Stimulated activated CD4-positive, alpha-beta T cell treated with anti-CD3 and anti-CD28 coated beads, Interleukin-12 subunit alpha, Interleukin-12 subunit beta, amount 100 ng/mL, for 4 hours (primary cell): ENCODE measurements at places on chromosomes 3 and 15.

DNA sequence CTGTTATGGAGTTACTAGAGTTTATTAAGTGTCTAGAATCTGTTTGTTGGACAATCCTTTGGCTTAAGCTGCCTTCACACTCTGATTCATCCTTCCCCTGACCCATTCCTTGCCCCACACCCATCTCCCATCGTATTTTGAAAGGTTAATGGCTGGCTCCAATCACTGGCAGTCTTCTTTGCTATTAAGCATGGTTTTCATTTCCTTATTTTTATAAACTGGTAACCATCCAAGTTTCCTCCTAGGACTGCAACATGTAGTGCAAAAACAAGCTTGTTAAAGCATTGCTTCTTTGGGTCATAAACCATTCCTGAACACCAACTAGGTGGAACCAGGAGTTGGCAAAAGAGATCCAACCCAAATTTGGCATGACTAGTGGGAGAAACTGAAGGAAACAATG, 148.4 kb downstream of the DTWD1 start:
- DNase-seq = no peak

DNA sequence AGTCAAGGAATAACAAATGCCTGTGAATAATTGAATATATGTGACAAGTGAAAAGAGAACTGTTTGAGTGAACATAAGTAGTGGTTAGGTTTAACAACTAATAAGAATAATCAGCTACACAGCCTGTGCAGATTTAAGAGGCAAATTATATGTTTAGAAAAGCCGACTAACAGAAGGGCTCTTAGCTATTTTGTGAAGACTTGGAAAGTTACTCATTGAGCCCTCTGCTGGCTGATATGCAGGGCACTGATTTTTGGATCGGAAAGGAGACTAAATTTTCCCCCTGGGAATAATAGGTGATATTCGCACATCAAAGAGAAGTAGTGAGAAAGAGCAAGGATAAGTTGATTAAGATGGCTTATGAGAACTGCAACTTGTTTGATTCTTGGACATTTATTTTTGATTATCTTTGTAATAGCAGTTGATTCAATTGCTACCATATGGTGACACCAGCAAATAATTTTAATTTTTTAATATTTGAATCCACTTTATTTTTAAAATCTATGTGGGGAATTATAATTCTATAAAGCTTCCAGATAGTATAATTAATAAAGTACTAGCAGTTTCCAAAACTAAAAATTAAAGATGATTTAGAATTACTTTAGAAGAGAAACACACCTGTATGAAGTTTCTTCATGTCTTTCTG, 156.2 kb downstream of the NLGN1 start:
- no peak for DNase-seq

GRCh38 chr3:195709676-195710085, 11.1 kb upstream of the MUC20 start:
- no peak for DNase-seq

- no peak for DNase-seq
Measured at GRCh38 chr3:193130576-193130975, 110.4 kb upstream of the PLAAT1 start.

- DNase-seq = no peak
Measured at GRCh38 chr3:194874206-194874605, 188.5 kb downstream of the FAM43A start.

DNA sequence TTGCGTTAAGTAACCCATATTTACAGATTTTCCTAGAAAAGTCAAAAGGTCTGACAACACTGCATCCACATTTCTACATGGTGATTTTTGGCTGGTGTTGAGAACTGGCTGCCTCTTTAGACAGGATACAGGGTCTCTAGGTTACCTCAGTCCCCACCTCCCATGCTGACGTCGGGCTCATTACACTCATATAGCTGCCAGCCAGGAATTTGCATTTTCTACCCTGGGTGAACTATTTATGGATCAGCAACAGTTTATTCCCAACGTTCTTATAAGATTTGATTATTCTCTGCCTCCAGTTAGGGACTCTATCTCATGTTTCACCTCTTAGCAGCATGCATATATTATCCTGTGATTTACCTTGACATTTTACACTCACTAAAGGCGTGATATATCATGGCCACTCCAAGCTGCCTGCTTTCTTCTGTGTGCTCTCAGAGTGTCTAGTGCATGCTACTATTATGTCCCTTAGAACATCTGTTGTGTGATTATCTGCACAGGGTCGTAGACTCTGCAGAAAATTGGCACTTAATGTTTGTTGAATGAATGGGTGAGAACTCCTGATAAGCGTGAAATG, 49.0 kb downstream of the CLDN11 start:
- no peak for DNase-seq

GRCh38 chr3:182711261-182711683, 82.0 kb upstream of the ATP11B start:
- DNase-seq = no peak

GRCh38 chr3:47794544-47794943, 8.4 kb upstream of the DHX30 start:
- no peak for DNase-seq

GRCh38 chr15:62021991-62022600, 38.2 kb downstream of the VPS13C start:
- no peak for DNase-seq

GRCh38 chr3:47283193-47283537, 421 bp downstream of the KLHL18 start:
- DNase-seq = peak; percentile 18
